ENCODE measurements at places on chromosomes 5 and 9.

DNA sequence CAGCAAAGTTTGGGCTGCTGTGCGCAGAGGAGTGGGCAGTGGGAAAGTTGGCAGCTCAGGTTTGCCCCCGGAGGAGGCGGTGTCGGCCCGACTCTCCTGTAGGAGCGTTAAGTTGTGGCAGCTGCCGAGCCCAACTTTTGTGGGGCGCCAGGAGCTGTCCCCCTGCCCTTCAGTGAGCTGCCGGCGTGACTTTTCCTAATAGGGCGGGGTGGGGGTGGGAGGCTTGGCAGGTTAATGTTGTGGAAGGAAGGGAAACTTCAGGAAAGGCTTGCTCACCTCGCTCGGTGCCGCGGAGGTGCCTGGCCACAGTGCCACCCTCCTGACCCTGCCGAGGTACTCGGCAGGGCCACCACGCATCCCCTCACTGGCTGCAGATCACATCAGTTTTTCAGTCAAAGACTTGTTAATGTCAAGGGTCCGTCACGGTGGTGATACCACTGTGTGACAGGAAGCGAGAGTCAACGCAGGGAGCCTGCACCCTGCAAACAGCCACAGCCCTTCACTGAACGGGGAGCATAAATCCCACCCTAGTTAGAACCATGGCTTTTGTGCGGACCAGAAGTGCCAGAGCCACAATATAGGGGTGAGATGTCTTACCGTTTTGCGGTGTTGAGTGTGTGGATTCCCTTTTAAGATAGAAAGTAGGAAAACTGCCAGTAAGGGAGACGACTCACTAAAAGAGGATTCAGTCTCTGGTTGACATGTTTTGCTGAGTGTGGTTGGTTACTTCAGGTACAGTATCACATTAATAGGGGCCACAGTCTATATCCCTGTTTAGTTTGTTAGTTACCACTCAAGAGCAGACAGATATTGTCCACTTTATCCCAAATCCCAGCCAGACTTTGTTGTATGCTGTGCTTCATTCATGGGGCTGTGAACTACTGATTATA, 796 bp downstream of the LNPEP start:
- no peak for DNase-seq

DNA sequence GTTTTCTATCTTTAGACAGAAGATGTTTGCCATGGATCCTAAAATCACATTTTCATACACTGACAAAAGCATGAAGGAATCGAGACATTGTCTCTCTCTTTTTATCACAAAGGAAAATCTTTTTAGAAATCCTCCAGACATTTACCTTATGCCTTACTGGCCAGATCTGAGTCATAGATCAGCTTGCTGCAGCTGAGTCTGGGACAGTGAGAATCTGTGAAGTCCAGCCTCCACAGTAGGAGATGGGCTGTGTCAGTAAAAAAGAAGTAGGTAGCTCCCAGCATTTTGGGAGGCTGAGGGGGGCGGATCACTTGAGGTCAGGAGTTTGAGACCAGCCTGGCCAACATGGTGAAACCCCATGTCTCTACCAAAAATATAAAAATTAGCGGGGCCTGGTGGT, 333.4 kb upstream of the ZNF462 start:
- DNase-seq: no peak

DNA sequence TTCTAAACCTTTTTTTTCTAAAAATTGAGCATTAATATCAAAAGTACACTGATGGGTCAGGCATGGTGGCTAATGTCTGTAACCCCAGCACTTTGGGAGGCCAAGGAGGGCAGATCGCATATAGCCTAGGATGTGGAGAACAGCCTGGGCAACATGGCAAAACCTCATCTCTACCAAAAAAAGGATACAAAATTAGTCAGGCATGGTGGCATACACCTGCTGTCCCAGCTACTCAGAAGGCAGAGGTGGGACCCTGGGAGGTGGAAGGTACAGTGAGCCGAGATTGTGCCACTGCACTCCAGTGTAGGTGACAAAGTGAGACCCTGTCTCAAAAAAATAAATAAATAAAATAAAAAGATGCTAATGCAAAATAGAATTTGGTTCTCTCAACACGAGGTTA, 49.4 kb downstream of the RAPGEF1 start:
- no peak for DNase-seq

DNA sequence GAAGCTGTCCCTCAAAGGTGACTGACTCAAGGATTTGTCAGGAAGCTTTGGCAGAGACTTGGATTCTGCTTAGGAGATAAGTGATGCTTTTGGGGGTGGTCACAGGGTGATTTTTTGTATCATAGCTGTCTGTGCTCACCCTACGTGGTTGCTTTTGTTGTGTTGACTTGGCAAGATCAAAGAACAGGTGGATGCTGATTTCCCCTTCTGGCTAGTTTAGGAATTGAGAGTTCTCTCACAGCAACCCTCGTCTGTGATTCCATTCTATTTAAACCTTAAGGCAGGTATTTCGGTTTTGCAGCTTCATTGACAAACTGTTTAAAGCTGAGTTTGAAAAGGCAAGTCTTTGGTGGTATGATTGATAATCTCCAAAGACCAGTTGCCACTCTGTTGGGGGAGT, 27.2 kb downstream of the ARHGAP26 start:
- no peak for DNase-seq

DNA sequence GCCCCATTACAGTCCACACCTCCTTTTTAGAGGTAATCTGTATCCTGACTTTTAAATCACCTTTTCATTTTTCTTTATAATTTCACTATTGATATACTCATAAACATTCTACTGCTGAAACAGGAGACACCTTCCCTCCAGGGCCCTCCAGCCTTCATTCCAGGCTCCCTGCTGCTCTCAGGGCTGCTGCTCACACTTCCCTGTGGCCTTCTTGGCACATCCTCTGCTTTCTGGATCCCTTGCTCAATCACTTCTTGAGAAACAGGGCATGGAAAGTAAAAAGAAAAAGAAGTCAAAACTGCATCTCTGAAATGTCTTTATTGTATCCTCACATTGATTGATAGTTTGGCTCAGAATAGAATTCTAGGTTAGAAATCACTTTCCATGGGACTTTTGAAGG, 19.3 kb upstream of the WNT8A start:
- DNase-seq: no peak

DNA sequence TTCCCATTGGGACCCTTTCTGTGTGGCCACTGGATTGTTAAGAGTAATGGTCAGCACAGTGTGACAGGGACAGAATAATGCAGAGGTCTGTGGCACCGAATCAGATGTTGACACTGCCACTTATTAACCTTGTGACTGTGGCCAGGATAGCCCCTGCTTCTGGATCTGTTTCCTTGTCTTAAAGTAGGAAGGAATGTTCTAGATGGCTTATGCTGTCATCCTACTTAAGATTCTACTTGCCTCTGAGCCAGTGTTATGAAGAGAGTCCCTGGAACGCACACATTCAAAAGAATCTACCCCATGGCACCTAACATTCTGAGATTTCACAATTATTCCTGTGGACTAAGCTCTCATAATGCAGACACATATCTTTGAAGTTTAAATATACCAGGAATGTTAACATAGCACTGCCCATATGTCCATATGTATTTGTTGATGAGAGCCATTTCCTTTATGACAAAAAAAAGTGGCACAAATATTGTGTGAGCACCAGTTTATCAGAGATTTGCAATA, 612.7 kb downstream of the TLR4 start:
- no peak for DNase-seq

All from activated CD4-positive, alpha-beta T cell treated with anti-CD3 and anti-CD28 coated beads for 24 hours (primary cell).